Stimulated activated naive CD4-positive, alpha-beta T cell (primary cell): ENCODE measurements at places on chromosomes 2 and 18.

DNA sequence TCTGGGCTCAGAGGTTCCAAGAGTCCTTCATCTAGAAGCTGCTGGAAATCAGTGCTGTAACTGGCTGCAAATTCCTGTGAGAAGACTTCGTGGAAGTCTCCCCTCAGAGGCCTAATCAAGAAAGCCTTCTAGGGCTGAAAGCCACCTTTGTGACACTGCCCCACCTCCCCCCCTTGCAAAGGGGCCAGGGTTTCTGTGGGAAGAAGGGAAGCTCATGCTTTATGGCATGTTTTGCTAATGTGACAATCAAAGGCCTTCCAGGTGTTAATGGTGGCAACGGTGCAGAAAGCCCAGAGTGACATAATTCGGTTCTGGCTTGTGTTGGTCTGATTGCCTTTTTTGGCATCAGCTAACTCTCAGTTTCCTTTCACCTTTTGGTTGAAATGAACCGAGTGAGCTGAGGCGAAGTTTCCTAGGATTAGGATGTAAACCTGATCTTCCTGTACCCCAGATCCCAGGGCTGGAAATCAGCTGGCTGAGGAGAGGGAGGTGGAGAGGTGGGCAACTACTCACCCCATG lies 126.9 kb upstream of the TRIB2 start:
- no peak for DNase-seq

GRCh38 chr2:159119652-159120257 lies 151.3 kb downstream of the TANC1 start:
- no peak for DNase-seq

DNA sequence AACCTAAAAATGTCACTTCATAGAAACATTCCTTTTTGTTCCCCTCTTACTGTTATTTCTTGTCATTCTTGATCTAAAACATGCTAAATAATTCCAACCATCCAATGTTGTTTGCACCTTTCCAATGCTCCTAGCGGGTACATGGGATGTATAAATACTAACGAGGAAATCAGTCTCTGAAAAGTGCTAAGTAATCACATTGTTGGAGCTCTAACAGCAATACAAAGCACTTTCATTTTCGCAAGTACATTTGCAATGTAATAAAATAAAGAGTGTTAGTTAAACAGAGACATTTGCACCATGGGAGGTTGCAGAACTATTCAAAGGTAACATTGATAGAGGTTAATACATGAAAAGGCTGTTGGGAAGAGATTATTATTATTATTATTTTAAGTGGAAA lies 286.2 kb upstream of the ACVR2A start:
- DNase-seq, result no peak

- DNase-seq, result no peak
Measured at GRCh38 chr2:196640031-196640548, 575 bp downstream of the CCDC150 start.

DNA sequence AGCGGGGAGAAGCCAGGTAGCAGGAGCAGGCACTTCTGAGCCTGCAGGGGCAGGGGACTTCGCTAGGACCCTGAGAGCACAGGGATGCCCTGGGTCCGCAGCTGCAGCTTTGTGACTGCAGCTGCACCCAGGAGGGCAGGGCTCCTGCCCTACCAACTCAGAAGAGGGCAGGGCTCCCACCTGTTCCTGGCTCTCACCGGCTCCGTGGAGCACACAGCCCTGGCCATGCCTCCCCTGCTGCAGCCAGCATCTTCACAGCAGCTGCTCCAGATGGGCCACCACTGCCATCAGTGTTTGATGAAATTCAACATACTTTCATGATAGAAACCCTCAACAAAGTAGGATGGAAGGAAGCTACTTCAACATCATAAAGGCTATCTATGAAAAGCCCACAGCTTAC lies 92.7 kb downstream of the FAM210A start:
- no peak for DNase-seq
